ENCODE measurements at places on chromosomes 5 and 9.

GRCh38 chr5:43227655-43228054 is 35.6 kb downstream of the NIM1K start:
- DNase-seq = peak; percentile 22

- no peak for DNase-seq
Observed at GRCh38 chr9:90086101-90086511, 481.3 kb downstream of the GADD45G start.

- DNase-seq = no peak
Observed at GRCh38 chr5:152288499-152288898, 116.6 kb downstream of the NMUR2 start.

DNA sequence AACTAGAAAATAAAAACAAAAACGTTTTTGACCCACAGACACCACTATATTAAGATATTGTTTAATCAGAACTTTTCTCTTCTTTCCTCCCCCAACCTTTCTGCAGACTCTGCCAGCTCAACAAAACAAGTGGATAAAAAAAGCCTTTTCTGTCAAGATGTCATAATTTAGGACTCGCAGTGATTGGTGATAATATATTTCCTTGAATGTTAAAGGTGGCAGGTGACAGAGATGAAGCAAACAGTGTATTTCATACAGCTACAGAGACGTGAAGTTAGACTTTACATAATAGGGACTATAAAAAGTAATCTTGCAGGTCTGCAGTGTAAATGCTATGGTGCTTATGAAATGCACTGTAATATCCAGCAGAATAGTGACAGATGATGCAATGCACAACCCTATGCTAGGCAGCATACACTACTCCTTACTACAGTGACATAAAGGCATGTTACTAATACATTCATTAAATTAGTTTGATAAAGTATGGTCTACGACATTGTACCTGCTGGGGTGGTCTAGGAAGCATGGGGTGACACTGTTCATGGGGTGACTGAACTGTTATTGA is 326.7 kb upstream of the GRAMD2B start:
- DNase-seq = no peak

DNA sequence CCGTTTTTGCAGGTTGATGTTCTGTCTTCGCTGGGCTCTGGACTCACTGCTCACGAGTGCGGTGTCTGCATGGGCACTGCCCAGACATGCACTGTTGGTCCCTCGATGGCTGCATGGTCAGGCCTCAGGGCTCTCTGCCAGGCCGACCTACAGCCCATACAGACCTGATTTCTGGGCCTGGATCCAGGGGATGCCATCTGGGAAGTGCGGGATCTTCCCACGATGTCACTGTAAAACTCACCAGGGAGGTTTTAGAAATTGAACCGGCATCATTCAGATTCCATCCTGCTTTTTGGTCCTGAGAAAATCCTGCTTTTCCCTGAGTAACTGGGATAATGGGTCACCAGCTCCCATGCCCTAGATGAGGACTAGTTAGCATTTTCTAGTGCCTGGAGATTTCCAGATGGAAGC is 9.1 kb downstream of the S1PR3 start:
- no peak for DNase-seq

- DNase-seq = no peak
Observed at GRCh38 chr5:109740966-109741365, 51.2 kb downstream of the MAN2A1 start.

DNA sequence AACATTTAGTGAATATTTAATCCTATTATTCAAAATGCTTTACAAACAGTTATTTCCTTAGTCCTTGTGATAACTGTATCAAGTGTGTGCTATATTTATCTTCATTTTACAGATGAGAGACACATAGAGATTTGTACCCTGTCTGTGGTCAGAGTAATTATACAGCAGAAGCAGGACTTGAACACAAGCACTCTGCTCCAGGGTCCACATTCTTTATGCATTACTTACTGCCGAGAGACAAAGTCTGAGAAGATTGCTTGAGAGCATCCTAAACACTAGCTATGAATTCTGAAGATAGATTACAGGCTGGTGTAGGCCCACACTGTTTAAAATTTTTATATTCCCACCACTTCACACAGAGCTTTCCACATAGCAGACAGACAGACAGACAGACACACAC is 926.1 kb upstream of the DMAC1 start:
- no peak for DNase-seq

- no peak for DNase-seq
Observed at GRCh38 chr9:122865300-122865699, 36.9 kb upstream of the PDCL start.

DNA sequence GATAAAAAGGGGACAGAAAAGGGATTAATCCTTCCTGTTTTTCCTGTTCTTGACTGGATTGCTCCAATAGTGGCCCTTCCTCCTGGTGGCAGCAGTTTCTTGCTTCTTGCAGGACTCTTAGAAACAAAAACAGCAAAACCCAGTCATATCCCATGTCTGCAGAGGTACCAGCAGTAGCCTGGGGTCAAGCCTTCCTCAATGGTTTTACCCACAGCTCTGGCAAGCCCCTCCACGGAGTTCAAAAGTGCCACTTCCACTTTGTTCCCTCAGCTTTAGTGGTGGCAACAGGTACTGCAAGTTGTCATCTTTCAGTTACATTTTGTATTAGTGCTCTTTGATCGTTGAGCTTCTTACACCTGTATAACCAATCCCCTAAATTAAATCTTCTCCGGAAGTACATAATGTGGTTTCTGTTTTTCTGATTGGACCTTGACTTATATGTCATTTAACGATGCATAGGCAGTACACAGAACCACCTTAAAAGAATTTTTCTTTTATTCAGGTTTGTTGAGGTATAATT is 8.7 kb upstream of the RANBP6 start:
- no peak for DNase-seq

DNA sequence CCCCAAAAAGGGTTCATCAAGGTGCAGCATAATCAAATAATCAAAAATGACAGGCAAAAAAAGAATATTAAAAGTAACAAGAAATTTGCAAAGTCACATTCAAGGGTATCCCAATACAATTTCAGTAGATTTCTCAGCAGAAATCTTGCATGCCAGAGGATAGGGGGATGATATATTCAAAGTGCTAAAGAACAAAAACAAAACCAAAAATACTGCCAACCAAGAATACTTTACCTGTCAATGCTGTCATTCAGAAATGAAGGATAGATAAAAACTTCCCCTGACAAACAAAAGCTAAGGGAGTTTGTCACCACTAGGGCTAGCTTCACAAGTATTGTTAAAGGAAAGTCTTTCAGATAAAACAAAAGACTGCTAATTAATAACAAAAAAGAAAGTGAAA is 68.7 kb upstream of the EDIL3 start:
- no peak for DNase-seq

- DNase-seq = no peak
Observed at GRCh38 chr5:112059579-112060135, 302.7 kb upstream of the NREP start.

- no peak for DNase-seq
Observed at GRCh38 chr5:2371419-2371710, 380.1 kb downstream of the IRX2 start.

DNA sequence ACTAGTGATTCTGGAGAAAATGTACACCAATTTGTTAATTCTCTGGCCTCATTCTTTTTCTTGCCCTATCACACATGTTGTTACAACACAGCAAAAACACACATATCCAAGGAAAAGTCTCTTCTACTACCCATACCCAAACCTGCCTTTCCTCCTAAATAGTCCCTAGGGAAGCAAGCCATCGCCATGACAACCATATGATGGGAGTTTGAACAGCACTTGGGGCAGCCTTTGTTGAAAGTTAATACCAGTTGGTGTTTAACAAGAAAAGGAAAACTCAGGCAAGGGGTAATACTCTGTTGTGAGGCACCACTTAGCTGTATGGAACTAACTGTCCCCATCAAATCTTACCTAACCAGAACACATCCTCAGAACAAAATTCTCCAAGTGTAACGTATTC is 1.7 kb downstream of the TRPM3 start:
- no peak for DNase-seq

DNA sequence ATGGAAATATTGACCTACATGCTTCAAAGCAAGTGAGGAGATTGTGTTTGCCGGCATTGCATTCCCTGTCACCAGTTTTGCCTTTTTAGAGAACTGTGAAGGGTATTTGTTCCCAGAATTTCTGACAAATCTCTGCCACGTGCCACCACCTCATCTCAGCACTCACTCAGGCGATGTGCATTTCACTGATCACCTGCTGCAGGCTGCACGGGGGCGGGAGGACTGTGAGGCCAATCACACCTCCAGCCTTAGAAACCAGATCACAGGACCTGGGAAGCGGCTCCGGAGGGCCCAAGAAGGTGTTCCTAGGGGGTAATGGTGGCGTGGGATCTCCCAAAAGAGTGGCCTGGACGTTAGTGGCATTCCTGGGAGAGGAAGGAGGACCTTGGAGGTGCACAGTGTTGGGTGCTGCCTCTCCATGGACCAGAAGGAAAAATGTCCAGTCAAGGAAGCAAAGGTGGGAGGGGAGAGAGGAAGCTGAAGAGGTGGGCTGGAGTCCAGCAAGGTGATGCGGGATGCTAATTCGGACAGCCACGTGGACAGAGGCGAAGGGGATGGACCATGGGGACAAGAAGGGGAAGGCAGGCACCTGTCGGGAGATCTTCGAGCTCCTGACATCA is 63.6 kb upstream of the OLFM1 start:
- no peak for DNase-seq

- no peak for DNase-seq
Observed at GRCh38 chr9:18698992-18699391, 225.0 kb downstream of the ADAMTSL1 start.

DNA sequence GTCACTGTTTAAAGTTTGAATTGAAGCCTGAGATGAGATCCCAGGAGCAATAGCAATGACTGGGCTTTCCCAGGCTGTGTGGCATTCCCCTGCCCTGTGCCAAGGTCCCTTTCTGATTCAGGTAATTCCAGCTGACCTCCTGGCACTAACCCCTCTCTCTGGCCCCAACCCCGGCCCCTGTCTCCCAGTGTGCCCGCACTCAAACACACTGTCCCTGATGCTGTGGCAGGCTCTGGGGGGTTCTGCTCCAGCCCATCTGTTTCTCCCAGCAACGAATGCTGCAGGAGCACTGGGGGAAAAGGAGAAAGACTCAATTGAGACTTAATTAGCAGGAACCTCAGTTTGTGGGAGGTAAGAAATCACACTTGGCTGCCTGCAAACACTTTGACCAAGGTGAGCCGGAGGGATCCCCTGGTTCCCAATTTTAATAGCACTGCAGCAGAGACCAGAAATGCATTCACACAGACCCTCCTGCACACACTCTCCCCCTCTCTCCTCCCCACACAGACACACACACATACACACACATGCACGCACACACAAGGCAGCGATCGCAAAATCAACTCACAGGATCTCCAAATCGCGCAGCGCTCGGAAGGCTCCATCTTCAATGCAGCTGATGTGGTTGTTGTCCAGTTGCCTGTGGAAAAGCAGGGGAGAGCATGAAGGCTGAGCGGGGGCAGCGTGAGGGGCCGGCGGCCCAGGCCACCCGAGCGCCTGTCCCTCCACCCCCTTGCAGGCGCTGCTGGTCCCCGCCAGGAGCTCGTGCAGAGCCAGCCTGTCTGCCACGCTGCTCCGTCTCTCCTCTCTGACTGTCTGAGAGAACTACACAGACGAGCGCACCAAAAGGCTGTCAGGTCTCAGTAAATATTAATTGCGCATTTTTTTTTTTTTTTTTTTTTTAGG is 265.1 kb upstream of the PANK3 start:
- no peak for DNase-seq

GRCh38 chr9:130892477-130893304 is 3.9 kb downstream of the QRFP start:
- DNase-seq = no peak

DNA sequence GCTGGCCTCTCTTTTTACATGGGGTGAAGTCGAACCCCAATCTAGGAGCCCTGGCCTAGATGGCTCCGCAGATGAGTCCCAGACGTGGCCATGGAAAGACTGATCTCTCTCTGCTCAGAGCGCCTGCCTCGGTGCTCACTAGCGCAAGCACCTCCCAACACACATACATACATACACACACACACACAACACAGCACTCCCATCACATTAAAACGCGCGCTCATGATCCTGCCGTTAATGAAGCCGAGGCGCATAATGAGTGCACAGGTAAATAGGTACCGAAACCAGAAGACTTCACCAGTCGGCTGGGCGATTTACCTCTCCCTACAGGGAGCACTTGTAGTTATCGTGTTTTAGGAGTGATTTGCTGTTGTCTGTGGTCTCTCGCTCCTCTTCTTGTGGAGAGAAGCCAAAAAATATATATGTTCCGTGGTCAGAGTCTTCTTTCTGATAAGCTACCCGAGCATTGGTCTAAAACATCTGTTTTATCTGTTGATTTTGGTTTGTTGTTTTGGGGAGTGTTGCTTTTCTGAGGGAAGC is 207.7 kb downstream of the MEF2C start:
- DNase-seq = no peak

- no peak for DNase-seq
Observed at GRCh38 chr5:162593881-162594280, 526.3 kb downstream of the GABRG2 start.

- DNase-seq = no peak
Observed at GRCh38 chr9:114202396-114202795, 47.1 kb downstream of the COL27A1 start.

GRCh38 chr9:110116543-110116885 is 91.4 kb downstream of the C9orf152 start:
- no peak for DNase-seq

GRCh38 chr5:79924936-79925893 is 65.8 kb downstream of the MTX3 start:
- DNase-seq = no peak

DNA sequence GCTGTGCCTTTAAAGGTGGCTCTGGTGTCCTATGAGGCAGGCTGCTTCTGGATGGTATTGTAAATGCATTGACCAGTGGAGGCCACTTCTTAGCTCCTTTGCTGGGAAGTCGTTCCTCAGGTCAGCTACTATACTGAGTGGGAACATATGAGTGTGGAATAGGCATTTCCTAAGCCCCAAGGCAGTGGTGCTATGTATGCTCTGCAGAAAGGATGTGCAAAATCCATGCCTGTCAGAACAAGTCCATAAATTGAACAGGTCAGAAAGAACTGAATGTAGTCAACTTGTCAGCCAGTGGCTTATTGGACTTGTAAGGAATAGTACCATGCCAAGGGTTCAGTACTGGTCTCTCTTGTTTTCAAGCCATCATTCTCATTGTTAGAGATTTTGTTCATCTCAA is 216.4 kb downstream of the CDH10 start:
- DNase-seq = no peak

DNA sequence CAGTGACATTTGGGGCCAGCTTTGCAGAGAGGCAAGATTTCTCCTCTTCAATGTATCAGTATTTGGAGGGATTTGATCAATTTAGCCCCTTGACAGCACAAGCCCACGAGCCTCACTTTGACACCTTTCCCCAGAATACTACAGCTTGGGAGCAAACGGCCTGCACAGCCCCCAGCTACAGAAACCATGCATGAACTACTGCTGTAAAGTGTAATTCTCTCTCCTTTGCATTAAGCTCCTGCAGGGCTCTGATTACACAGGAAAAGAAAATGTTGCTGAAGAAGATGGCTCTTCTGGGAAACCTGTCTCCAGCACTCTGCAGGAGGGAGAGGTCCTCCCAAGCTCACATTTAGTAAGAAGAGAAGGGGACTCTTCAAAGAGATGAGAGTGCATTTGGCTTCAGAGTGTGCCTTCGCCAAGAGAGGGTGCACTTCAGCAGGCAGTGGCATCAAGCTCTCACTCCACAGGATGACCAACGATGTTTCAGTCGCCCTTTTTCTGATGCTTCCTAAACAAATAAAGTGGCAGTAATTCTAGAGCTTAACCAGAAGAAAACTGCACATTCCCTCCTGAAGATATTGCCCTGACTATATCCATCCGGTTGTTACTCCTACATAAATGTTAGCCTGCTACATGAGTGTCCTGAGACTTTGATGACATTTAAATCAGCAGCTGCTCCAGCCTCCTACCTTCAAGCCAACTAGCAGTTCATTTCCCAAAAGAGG is 272.2 kb downstream of the AUH start:
- DNase-seq = no peak

Data from retinal pigment epithelial cell (primary cell).